Naive thymus-derived CD4-positive, alpha-beta T cell (primary cell): ENCODE measurements at places on chromosomes 12 and 14. TPM values are rescaled to one million over a fixed set of nuclear protein-coding genes. Genes with fewer than 3 reads are reported as not detected.

- no peak overlapping the region for H3K27ac ChIP-seq
- no peak for DNase-seq
- no peaks in the 10 kb centered on the region for H3K4me1 ChIP-seq
- H3K27me3 ChIP-seq: no peaks in the 10 kb centered on the region
- no peak overlapping the region for H3K4me3 ChIP-seq
These were observed 18.8 kb downstream of the CLMN start for GRCh38 chr14:95300697-95301526.

- no peak for DNase-seq
- H3K4me3 ChIP-seq: no peak overlapping the region
- no peak overlapping the region for H3K27ac ChIP-seq
- H3K36me3 ChIP-seq: no peaks in the 10 kb centered on the region
These were observed 11.9 kb downstream of the CFAP54 start for GRCh38 chr12:96501133-96501761.

DNA sequence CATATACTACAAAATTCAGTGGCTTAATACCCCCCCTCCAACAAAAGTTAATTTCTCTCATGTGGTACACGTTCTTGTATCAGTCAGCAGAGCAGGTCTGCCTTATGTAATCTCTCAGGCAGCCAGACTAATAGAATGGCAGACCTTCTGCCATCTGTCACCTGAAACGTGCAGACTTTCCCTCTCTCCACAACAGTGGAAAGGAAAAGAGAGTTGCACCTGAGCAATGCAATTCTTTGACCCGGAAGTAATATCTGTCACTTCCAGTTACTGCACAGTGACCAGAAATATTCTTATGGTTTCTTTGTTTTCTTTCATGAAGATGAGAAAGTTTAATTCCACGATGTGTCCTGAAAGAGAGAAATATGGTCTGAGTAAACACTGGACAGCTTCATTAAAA lies 14.4 kb downstream of the KERA start:
- no peaks in the 10 kb centered on the region for H3K36me3 ChIP-seq
- DNase-seq: no peak
- H3K4me3 ChIP-seq: no peak overlapping the region
- H3K4me1 ChIP-seq: no peaks in the 10 kb centered on the region
- H3K27me3 ChIP-seq: no peaks in the 10 kb centered on the region

KRT78 gene
- total RNA-seq: not detected

GRCh38 chr14:68522510-68523325 lies 270.1 kb downstream of the ZFP36L1 start:
- no peaks in the 10 kb centered on the region for H3K4me1 ChIP-seq
- H3K27ac ChIP-seq: no peak overlapping the region
- no peaks in the 10 kb centered on the region for H3K27me3 ChIP-seq
- H3K4me3 ChIP-seq: no peak overlapping the region

LRTM2 gene
- total RNA-seq: not detected

GRCh38 chr12:124854637-124855184 lies 9.0 kb downstream of the SCARB1 start:
- H3K4me3 ChIP-seq: no peak overlapping the region
- no peak overlapping the region for H3K27ac ChIP-seq
- H3K4me1 ChIP-seq: no peaks in the 10 kb centered on the region
- DNase-seq: no peak
- no peaks in the 10 kb centered on the region for H3K36me3 ChIP-seq

DNA sequence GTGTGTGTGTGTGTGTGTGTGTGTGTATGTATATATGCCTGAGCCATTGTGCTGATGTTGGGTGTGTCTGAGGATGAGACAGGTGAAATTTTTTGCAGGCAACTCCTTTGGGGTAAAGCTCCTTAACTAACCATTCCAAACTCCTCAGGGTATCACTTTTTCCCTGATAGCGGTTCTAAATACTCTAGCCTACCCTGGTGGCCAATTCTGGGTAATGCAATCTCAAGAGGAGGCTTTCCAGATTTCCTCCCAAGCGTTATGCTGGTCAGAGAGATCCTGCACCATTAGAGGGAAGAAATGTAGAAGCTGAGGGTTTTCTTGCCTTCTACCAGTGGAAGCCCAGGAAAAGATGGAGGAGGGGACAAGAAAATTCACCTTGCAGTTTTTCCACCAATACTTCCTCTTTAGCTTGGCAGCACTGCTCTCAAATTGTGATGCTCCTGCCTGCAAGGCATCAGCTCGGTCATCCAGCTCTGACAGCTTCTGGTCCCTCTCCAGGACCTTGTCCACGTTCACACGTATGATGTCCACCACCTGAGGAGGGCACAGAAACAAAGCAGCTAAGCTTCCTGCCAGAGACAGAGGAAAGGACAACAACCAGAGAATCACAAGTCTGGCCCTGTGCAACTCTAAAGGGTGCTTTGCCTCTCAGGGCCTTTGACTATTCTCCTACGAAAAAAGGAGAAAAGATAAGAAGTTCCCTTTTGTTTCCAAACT lies 4.9 kb downstream of the VAMP1 start:
- peak overlapping the region; percentile 60 for H3K27ac ChIP-seq
- no peaks in the 10 kb centered on the region for H3K27me3 ChIP-seq
- no peak overlapping the region for H3K4me3 ChIP-seq
- H3K36me3 ChIP-seq: peaks cover 20% of the 10 kb centered on the region

GRCh38 chr12:3357950-3358525 lies 133.0 kb upstream of the PRMT8 start:
- no peaks in the 10 kb centered on the region for H3K4me1 ChIP-seq
- no peak for DNase-seq
- no peak overlapping the region for H3K4me3 ChIP-seq
- no peaks in the 10 kb centered on the region for H3K36me3 ChIP-seq
- no peak overlapping the region for H3K27ac ChIP-seq

KRT83 gene
- not detected for total RNA-seq

SYT1 gene
- not detected for total RNA-seq

DNA sequence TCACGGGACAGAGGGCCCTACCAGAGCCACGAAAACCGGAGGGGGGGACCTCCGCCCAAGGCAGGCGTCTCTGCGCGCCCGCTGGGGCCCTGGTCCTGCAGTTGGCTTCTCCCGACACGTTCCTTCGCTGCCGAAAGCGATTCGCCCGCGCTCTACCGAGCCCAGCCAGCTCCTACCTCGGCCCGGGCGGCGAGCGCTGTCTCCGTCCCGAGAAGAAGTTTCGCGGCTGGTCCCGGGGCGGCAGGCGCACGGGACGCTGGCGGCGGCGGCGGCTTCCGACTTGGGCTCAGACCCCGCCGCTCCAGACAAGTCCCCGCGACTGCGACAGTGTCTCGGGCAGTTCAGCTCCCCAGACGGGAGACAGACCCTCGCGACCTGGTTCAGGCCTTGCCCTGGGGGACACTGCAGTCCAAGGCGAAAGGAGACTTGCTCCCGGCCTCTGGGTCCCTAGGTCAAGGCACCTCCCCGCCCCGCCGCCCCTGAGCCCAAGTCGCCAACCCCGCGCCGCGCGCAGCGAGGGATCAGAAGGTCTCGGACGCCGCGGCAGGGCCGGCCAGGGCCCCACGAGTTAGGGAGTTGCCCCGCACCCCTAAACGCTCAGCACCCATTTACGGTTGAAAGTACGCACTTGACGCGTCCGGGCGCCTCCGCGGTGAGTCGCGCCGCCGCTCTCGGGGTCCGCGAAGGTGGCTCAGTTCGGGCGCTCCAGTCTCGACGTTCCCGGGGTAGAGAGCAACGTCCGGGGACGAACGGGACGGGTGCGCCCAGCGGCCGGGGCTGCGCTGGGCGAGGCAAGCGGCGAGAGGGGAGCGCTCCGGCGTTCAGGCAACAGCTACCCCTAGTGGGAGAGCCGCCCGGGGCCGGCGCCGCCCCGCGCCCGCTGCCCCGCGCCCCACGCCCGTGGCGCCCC lies 1.4 kb upstream of the DIO3 start:
- no peaks in the 10 kb centered on the region for H3K4me1 ChIP-seq
- DNase-seq: no peak
- no peak overlapping the region for H3K27ac ChIP-seq
- peaks cover 3% of the 10 kb centered on the region for H3K27me3 ChIP-seq
- no peaks in the 10 kb centered on the region for H3K36me3 ChIP-seq
- no peak overlapping the region for H3K4me3 ChIP-seq

FLRT2 gene
- total RNA-seq: not detected

IFNG-AS1 gene
- total RNA-seq: 0.28 and 0.31 TPM in 2 replicates

C3AR1 gene
- 0.66 TPM for total RNA-seq

IRAK4 gene
- total RNA-seq: 63.1 TPM

DBX2 gene
- total RNA-seq: not detected

DNA sequence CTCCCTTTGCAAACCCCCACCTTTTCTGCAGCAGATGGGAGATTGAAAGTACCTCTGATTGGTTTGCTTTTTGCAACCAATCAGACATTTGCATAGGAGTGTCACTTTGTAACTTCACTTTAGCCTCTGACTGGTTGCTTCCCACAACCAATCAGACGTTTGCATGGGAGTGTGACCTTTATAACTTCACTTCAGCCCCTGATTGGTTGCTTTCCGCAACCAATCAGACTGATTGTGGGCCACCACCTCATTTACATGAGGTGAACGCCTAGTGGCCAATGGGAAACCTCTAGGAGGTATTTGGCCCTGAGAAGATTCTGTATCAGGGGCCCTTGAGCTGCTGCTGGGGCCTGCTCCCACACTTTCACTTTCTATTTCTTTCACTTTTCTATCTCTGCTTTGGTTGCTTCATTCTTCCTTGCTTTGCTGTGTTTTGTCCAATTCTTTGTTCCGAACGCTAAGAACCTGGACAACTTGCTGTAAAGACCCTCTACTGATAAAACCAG lies 106.0 kb upstream of the PRICKLE1 start:
- DNase-seq: no peak
- no peaks in the 10 kb centered on the region for H3K36me3 ChIP-seq

GRCh38 chr12:89038831-89039512 lies 313.3 kb downstream of the DUSP6 start:
- no peak for DNase-seq
- H3K4me1 ChIP-seq: peaks cover 12% of the 10 kb centered on the region
- H3K4me3 ChIP-seq: no peak overlapping the region
- H3K27ac ChIP-seq: no peak overlapping the region
- H3K36me3 ChIP-seq: no peaks in the 10 kb centered on the region

GRCh38 chr14:72075649-72076334 lies 143.6 kb downstream of the RGS6 start:
- no peaks in the 10 kb centered on the region for H3K36me3 ChIP-seq
- no peak overlapping the region for H3K4me3 ChIP-seq
- no peak for DNase-seq
- no peaks in the 10 kb centered on the region for H3K27me3 ChIP-seq

DNA sequence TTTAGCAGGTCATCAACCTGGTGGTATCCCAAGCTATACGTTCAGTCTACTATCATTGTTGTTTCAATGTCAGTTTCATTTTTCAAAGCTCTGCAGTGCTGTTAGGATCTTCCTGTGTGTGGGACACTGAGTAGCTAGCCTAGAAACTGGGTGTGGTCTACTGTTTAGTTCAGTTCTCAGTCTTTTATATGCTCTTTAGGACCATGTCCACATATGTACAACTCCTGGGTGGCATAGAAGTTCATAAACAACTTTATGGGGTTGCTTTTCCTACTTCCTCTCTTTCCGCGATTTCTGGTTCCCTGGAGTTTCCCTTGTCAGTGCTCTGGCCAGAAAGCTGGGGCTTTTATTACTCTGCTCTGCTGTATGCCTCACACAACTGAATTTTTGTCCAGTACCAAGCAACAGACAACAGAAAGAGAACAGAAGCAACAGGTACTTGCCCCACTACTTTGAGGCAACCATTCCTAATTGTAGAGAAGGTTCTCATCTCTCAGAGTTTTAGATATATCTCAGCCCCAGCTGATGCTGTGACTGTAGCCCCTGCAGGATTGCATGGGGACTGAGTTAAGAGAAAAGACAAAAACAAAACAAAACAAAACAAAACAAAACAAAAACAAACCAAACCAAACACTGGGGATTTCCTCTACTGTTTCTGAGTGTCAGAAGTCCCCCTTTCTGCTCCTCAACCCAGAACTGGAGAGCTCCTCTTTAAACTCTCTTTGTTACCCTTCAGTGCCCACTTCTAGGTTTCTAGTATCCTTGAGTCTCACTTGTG lies 30.3 kb downstream of the MIS18BP1 start:
- no peak overlapping the region for H3K27ac ChIP-seq
- H3K36me3 ChIP-seq: no peaks in the 10 kb centered on the region
- no peaks in the 10 kb centered on the region for H3K27me3 ChIP-seq
- no peaks in the 10 kb centered on the region for H3K4me1 ChIP-seq
- no peak overlapping the region for H3K4me3 ChIP-seq

NFE2 gene
- total RNA-seq: not detected

TRPV4 gene
- not detected for total RNA-seq

GRCh38 chr12:50922820-50923219 lies 29.5 kb upstream of the HIGD1C start:
- DNase-seq: no peak
- H3K27me3 ChIP-seq: no peaks in the 10 kb centered on the region
- no peaks in the 10 kb centered on the region for H3K36me3 ChIP-seq
- no peak overlapping the region for H3K4me3 ChIP-seq
- no peak overlapping the region for H3K27ac ChIP-seq
- no peaks in the 10 kb centered on the region for H3K4me1 ChIP-seq

BMP4 gene
- 1.6 TPM for total RNA-seq

GRCh38 chr12:82666830-82667229 lies 19.9 kb upstream of the TMTC2 start:
- no peak for DNase-seq
- no peak overlapping the region for H3K27ac ChIP-seq
- H3K4me1 ChIP-seq: no peaks in the 10 kb centered on the region
- H3K4me3 ChIP-seq: no peak overlapping the region
- H3K36me3 ChIP-seq: no peaks in the 10 kb centered on the region

DNA sequence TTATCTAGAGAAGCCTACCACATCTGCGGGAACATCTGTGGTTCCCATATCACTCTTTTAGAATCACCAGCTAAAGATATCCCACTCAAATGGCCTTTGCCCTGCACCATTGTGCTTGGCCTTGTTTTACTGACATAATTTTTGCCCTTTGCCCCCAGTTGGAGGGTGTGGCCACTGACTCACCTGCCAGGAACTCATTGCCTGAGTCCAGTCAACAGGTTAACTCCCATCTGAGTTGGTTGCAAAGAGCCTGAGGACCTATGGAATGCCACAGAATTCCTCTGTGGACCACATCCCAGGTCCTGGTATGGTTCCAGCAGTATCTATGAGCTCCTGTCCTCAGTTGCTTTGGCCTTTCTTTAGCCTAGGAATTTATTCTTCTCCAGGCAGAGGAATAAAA lies 55.7 kb upstream of the PTGR2 start:
- no peak overlapping the region for H3K27ac ChIP-seq
- H3K36me3 ChIP-seq: no peaks in the 10 kb centered on the region
- no peaks in the 10 kb centered on the region for H3K27me3 ChIP-seq
- no peak for DNase-seq
- H3K4me3 ChIP-seq: no peak overlapping the region
- H3K4me1 ChIP-seq: no peaks in the 10 kb centered on the region

DNA sequence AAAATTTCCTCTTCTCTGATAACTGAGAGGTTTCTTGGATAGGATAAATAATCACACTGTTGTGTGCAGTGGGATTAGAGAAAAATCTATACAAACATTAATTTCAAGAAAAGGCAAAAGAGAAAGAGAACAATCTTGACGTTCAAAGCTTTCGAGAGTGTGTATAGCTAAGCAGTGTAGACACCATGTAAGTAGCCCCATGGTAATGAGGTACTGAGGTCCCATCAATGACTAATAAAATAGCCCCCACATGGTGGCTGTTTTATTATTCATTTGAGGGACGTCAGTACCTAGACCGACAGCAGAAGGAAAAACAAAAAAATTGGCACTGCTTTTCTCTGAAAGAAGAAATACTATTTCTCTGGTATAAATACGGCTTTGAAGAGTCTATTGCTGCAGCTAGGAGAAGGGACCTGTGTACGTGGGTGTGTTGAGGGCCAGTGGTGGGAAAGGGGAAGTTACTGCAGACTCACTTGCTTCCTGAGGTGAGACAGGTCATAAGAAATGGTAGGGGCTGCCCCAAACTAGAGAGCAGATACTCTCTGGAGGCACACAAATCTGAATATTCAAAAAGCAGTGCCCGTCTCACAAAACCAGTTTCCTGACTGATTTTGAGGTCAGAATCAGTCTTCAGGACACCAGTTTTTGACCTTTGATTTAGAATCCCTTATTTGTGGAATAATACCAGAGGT lies 339.8 kb downstream of the EMP1 start:
- no peak overlapping the region for H3K27ac ChIP-seq
- H3K4me1 ChIP-seq: no peaks in the 10 kb centered on the region
- no peaks in the 10 kb centered on the region for H3K27me3 ChIP-seq
- no peak for DNase-seq
